ENCODE measurements at places on chromosomes 4 and X.

- ATAC-seq = peak; percentile 73
These were observed 22.8 kb downstream of the MSN start for GRCh38 chrX:65690057-65690855.

DNA sequence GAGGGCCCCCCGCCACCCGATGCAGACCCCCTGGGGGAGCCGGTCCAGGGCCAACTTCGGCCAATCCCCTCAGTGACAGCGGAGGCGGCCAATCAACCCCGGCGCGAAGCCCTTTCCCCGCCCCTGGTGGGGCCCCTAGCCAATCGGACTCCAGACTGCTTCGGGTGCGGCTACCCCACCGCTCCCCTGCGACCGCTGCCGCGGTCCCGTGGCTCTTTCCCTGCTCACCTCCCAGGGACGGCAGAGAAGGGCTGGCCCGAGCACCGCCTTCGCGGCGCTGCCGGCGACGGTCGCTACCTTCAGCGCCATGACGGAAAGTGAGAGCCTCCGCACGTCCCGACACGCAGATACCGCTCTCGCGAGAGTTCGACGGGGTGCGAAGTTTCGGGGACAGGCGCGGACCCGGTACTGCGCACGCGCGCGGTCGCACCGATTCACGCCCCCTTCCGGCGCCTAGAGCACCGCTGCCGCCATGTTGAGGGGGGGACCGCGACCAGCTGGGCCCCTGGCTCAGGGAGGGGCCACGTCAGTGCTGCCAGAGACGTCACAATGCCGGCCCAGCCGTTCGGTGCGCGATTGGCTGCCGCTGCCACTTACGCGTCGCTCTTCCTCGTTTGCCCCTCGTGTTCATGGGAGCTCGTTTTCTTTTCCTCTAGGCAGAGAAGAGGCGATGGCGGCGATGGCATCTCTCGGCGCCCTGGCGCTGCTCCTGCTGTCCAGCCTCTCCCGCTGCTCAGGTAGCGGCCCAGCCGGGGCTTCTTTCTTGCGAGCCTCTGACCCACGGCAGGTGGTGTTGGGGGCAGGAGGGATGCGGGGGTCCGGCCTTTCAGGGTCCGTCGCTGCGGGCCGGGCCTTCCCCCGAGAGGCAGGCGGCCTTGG lies at the start of the genes IDH3G and SSR4:
TSS of gene IDH3G (minus strand) at position 358 of the 879 bp plus-strand sequence. CDS start at position 309, 49 bp downstream.
TSS of gene SSR4 (plus strand) at position 651 of the 879 bp plus-strand sequence. CDS start at position 671, 20 bp downstream.
- ATAC-seq = peak; percentile 87

- no peak for ATAC-seq
These were observed 432.0 kb upstream of the FAM241A start for GRCh38 chr4:111713276-111713675.

GRCh38 chrX:136193771-136194170 lies 46.4 kb downstream of the FHL1 start:
- no peak for ATAC-seq

DNA sequence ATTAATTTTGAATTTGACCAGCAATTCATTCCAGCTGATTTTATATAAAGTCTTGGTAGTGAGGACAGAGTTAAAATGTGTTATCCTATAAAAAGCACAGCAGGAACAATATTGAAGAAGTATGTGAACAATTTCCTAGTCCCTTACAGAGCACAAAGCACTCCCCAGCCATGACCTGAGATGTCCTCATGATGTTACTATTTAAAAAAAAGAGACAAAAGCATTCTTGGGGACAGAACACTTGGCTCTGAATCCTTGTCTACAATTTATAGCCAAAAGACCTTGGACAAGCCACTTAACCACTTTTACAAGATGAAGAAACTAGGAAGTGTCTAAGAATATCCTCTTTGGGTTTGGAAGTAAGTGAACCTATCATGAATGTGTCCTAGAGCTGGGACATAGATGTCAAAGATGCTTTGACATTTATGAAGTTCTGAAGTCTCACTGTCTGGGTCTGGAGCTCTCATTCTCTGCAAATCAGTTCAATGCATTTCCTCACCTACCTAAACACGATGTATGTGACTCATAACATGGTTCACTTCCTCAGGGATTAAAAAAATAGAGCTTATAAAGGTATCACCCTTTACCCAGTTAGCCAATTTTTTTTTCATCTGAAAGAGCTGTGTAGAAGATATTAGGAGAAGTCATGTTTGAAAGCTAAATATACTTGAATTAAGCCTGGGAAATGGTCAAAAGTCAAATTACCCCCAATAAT lies 61.4 kb downstream of the IGFBP7 start:
- ATAC-seq = no peak

DNA sequence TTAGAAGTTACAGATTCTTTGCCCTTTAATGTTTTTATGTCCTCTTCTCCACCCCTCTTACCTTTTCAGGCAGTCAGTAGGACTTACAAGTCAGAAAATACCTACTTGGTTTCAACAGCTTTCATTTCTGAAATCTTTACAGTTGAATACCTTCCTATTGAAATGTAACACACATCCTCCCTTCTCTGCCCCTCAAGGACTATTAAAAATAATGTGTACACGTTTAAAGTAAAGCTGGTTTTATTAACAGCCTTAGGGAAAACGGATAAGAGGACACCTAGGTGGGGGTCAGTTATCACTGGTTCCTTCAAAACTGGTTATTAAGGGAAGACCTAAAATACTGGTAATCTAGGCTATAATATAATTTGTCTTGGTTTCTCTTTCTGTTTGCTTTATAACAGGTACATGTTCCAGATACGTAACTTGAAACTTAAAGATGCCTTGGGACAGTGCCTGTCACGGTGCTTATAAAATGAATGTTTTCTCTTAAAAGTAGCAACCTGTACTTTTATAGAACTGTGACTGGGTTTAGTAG lies 1.8 kb downstream of the CCSER1 start:
- no peak for ATAC-seq

- no peak for ATAC-seq
These were observed 112.2 kb upstream of the ENPP6 start for GRCh38 chr4:184329659-184330400.

DNA sequence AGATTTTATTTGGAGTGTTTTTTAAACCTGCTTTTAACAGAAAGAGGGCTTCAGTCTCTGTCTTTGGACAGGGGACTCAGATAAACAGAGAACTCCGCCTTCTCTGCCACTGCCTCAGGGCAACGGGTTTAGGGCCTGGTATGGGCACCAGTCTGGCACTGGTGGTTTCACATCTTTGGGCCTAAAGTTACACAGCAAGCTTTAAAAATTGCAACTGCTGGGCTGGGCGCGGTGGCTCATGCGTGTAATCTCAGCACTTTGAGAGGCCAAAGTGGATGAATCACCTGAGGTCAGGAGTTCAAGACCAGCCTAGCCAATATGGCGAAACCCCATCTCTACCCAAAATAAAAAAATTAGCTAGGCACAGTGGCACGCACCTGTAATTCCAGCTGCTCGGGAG lies 10.3 kb upstream of the NAT8L start:
- no peak for ATAC-seq

DNA sequence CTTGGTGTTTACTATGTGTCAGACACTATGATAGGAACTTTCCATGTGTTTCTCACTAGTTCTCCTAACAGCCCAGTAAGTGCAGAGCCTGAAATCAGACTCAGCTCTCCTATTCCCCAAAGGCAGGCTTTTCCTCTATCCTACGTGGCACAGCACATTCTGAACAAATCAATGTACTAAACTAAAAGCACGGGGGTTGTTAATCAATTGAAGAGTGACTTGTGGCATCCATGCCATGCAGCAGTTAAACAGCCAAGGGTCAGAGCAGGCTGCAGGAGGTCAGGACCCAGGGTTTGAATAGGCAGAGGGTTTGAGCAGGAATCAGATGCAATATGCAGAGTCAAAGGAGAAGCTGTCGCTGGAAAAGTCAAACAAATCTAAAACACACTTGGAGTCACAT lies 289.7 kb upstream of the LDB2 start:
- ATAC-seq = no peak

GRCh38 chr4:76883147-76883546 lies 14.8 kb downstream of the SOWAHB start:
- ATAC-seq = no peak

DNA sequence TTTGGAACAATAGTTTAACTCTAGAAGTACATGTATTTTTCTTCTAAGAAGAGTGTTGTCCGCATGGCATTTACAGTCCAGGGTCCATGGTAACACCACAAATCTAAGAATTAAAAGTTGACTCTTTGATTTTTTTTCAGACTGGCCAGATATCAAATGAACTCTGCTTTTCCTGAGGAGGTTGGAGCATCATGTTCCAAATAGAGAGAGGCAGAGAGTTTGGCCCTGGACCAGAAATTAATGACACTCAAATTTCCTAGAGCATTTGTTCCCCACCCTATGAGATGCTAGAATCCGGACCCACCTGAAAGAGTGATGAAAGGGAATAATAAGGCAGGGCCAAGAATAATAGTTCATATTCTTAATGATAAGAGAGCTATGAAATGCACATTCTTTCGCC lies 47.0 kb upstream of the NAP1L5 start:
- no peak for ATAC-seq

GRCh38 chrX:27590044-27590443 lies at the start of gene DCAF8L2:
TSS of gene DCAF8L2 (plus strand) at chrX:27590344. CDS start at chrX:27746896, 156,552 bp downstream.
- no peak for ATAC-seq

GRCh38 chrX:1392376-1393068 lies 609 bp upstream of the SLC25A6 start:
- ATAC-seq = peak; percentile 69

DNA sequence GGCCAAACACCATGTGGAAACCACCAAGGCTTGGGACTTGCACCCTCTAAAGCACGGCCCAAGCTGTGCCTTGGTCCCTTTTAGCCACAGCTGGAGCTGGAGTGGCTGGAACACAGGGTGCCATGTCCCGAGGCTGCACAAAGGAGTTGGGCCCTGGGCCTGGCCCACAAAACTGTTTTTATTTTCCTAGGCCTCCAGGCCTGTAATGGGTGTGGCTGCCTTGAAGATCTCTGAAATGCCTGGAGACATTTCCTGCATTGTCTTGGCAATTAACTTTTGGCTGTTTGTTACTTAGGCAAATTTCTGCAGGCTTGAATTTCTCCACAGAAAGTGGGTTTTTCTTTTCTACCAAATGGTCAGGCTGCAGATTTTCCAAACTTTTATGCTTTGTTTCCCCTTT lies 55.7 kb downstream of the IL15 start:
- no peak for ATAC-seq

DNA sequence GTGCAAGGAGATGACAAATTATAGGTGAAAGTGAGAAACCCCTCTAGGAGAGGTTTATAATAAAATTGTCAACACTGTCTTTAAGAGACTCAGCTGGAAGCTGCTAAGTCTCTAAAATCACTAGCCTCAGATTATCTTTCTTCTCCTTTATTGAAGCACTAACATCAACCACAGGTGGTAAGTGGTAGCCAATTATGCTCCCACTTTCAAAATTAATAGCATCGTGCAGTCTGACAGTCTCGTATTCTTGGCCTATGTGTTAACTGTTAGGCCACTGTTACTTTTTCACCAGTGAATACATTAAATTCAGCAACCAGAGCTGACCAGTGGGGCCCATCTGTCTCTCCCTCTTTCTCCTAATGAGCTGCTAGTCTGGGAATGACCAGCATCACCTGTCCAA lies 674.1 kb downstream of the RAPGEF2 start:
- no peak for ATAC-seq

DNA sequence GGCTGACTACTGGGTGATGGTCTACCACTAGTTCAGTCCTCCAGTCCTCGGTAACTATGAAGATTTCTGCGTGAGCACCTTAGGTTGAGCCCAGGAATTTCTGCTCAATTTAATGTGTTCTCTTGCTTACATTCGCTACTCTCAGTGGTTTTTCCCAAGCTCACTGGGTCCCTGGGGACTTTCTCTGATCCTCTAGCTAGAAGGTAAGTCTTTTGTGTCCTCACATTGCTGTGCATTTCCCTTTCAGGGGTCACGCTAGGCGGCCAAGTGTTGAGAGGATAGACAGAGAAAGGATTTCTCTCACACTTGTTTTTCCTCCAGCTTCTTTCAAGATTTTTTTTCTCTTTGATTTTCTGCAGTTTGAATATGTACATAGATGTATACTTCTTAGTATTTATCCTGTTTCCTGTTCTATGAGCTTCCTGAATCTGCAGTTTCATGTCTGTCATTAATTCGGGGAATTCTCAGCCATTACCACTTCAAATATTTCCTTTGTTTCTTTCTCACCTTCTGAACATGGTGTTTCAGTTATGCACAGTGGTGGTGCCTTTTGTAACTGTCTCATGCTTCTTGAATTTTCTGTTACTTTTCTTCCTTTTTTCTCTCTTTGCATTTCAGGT lies 17.5 kb downstream of the MAGEA9 start:
- ATAC-seq = no peak

DNA sequence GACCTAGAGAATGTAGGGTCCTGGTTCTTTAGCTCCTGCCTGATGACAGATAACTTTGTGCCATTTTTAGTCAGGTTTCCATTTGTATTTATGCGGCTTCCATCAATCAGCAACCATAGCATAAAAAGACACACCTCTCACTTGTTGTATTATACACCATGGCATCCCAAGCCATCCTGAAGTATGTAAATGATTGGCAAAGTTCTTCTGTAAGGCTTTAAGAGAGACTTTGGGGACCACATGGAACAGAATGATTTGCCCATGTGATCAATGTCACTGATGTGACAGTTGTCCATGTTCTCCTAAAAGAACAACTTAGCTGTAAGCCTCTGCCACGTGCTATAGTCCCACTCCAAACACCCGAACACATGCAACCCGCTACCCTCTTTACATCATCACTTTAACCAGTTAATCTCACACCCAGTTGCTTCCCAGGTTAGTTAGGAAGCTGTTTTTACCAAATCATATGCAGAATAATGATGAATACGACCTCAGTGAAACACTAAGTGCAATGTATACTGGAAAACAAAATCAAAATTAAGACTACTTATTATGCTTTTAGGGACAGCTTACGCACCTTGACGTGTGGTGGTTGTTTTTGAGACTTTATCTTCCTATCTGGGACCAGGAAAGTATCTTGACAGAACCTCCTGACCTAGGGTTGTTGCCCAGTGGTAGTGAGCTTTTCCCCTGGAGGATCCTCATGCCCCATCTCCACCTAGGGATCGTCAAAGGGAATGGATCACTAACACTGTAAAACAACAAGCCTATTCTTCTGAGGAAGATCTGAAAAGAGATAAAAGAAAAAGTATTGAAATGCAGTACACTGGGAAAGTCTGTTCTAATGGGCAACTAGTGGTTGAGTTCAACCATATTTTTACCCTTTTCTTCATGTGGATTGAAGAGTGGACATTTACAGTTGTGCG lies 267.8 kb downstream of the CHIC1 start:
- no peak for ATAC-seq

- ATAC-seq = peak; percentile 81
These were observed 127.3 kb upstream of the FAT4 start for GRCh38 chr4:125187226-125188176.

DNA sequence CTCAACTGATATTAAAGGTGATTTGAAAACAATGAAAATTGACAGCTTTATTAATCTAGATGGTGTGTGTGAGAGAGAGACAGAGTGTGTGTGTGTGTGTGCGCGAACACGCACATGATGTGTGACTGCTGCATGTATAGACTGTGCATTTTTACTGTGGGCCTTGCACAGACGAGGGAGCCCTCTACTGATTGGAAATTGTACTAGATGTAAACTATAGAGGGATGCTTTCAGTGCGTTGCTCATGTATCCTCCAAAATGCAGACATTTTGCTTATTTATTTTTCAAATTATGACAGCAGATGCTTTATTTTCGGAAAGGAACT lies 168.4 kb upstream of the GK2 start:
- peak; percentile 99 for ATAC-seq

DNA sequence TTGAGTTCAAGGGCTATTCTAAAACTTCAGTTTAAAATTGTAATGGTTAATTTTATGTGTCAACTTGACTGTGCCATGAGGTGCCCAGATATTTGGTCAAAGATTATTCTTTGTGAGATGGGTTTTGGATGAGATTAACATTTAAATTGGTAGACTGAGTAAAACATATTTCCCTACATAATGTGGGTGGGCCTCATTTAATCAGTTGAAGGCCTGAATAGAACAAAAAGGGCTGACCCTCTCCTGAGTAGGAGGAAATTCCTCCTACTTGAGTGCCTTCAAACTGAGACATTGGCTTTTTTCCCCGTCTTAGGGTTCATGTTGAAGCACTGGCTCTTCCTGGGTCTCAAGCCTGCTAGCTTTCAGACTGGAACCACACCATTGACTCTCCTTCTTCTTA lies 89.6 kb upstream of the FAM9A start:
- no peak for ATAC-seq

Data from SK-N-SH treated with all-trans-retinoic acid at 6 μM for 48 hours (cell line).